ENCODE measurements at places on chromosomes 2 and 18.

DNA sequence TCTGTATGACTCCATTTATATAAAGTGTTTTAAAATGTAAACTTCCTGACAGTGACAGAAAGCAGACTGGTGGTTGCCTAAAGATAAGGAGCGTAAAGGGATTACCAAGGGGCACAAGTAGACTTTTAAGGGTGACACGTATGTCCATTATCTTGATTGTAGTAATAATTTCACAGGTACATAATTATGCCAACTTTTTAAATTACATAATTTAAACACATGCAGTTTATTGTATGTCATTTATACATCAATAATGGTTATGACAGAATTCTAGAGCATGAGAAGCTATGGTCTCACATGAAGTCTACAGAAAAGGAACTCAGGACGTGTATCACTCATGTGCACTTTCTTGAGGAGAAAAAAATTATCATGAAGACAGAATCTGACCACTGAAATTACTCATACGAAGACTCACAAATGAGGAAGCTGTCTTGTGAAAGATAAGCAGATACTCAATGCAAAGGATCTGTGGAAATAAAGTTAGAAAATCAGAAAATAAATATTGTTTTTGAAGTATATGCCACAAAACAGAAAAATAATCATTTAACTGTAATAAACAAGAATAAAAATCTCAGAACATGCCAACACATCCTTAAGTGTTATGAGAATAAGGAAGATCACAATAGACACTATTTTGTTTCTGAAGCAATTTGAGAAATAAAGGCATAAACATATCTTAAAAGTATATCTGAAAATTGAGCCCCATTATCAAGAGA, 84.4 kb downstream of the TMEM131 start:
- no peak for DNase-seq

GRCh38 chr2:58721912-58722591, 480.9 kb upstream of the FANCL start:
- DNase-seq, result no peak

- no peak for DNase-seq
Measured at GRCh38 chr2:205703471-205704126, 21.3 kb downstream of the NRP2 start.

DNA sequence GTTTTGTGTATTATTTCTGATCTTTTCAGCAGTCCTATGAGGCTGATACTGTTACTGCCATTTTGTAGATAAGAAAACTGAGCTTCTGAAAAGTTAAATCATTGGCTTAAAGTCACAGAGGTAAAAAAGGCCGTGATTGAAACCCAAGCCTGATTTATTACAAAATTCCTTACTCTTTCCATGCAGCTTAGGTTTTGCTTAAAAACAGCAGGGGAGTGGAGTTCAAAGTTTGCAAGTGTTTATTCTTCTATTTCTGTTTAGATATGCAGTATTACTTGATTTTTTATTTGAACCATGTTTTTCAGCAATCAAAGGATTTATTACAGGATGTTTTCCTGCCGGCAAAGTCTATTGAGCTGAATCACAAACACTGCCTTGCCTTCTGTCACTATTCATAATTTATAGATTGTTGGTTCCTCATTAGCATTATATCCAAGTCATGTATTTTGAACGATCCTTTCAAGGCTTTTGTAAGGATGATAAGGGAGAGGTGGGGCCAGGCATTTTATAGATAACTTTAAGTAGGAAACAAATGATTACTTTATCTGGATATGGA, 31.9 kb upstream of the MSTN start:
- DNase-seq, result no peak

DNA sequence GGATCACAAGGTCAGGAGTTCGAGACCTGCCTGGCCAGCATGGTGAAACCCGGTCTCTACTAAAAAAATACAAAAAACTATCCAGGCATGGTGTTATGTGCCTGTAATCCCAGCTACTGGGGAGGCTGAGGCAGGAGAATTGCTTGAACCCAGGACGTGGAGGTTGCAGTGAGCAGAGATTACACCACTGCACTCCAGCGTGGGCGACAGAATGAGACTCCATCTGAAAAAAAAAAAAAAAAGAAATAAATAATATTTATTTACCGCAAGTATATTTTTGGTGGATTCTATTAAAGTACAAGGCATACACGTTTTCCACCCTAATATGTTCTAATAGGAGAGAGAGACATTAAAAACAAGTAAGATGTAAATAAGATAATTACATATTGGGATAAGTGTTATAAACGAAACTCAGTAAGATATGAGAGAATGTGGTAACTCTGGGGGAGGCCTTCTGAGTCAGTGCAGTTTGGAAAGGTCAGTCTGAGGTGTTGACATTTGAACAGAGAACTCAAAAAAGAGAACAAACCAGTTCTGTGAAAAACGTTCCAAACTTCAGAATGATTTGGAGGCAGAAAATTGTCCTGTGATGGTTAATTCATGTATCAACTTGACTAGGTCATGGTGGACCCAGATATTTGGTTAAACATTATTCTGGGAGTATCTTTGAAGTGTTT, 8.8 kb upstream of the POLI start:
- DNase-seq, result no peak

GRCh38 chr2:163491850-163492249, 244.0 kb downstream of the FIGN start:
- DNase-seq, result no peak

GRCh38 chr2:119704670-119705120, 25.7 kb downstream of the TMEM177 start:
- DNase-seq, result no peak

Measured in RPMI8226 (cell line).